ENCODE measurements at places on chromosomes 3 and 15. TPM values are rescaled to one million over a fixed set of nuclear protein-coding genes. Genes with fewer than 3 reads are reported as not detected.

Gene GABRG3
- 0.77 TPM for total RNA-seq

Gene KBTBD12
- not detected for total RNA-seq

Gene FAM107A
- not detected for total RNA-seq

Gene DNAJB11
- total RNA-seq: 84.3 TPM

Gene ANKRD63
- not detected for total RNA-seq
